ENCODE measurements at places on chromosomes 4 and X.

DNA sequence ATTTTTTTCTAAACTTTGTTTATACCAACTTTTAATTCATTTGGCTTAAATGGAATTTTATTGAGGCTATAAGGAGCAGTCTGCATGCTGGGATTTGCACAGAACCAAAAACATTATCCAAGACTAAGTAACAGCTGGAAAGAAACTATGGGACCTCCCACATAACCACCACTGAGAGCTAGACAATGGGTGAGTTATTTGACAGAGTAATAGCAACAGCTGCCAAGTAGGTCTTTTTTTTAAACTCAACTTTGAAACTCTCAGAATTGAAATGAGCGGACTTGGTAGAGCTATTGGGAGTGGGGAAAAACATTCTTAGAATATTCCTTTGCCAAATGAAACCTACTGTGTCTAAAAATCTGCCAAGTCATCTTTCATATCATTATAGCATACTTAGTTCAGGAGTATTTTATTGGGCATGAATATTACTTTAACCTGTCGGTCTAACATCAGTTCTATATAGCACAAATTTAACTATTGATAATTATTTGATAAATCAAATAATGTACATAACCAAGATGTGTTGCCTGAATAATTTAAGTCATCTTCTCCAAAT, 1428.0 kb downstream of the PCDH7 start:
- DNase-seq: no peak

- DNase-seq: no peak
Measured at GRCh38 chr4:86554646-86555045, 39.5 kb upstream of the PTPN13 start.

- DNase-seq: no peak
Measured at GRCh38 chr4:152382057-152382785, 153.7 kb downstream of the FBXW7 start.

GRCh38 chrX:86910602-86911311, 606.8 kb upstream of the KLHL4 start:
- no peak for DNase-seq

- DNase-seq: no peak
Measured at GRCh38 chrX:46354481-46354880, 190.7 kb downstream of the ZNF674 start.

DNA sequence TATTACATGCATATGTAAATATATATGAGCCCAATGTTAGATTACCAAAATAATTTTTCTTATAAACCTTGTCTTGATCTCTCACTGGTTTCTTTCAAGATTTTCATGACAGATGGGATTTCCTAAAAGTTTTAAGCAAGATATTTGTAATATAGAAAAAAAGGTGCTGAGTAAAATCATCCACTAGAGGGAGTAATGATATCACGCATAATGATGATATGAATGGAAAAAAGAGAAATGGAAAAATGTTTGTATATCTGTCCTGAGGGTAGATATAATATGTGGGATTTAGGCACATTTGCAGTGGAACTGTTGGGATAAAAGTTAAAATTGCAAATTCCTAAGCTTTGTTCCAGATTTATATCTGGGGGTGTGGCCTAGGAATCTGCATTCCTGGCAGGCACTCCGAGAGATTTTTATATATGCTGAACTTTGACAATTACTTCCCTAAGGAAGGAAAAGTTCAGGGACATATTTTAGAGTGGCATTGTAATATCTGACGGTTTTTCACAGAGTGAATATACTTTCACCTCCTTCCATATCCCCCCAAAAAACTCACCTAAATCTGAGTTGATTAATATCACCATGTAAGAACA, 60.5 kb downstream of the TMA16 start:
- DNase-seq: no peak

GRCh38 chrX:114073926-114074325, 510.0 kb upstream of the HTR2C start:
- DNase-seq: no peak

DNA sequence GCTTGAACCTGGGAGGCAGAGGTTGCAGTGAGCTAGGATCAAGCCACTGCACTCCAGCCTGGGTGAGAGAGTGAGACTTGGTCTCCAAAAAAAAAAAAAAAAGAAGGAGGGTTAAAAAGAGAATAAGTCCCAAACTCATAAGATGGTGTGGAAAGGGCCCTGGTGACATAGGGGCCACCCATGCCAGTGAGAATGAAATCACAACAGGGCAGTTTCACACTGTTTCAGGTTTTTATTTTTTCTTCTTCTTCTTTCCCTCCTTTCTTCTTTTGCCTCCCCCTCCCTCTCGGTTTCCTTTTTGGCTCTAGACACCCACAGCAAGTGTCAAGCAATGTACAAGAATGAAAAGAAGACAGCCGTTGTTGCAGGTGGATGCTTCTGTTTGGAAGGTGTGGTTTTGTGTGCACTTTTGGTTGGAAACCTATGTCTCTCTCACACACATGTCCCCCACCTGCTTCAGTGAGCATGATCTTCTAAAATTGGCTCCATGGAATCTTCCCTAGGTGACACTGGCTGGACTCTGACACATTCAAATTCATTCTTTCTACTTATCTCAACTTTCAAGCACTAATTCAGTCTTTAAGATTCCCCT, 14.4 kb upstream of the TLR8 start:
- no peak for DNase-seq

GRCh38 chr4:96521046-96521536, 681.2 kb downstream of the PDHA2 start:
- DNase-seq: no peak

DNA sequence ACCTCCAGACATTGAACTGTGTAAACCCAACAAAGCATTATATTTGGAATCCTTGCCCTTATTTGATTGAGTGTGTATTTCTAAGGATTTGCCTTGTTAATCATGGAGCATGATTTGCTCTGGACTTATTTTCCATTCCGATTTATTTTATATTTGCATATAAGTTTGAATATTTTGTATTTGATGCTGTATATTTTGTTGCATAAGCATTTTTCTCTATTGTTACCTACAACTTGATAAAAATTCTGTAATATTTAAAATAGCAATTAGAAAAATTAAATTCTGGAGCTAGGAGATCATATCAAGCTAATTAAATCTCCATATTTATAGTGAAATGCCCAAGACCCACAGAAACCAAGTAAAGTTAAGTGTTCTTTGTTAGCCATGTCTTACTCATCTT, 47.2 kb downstream of the USO1 start:
- DNase-seq: no peak

DNA sequence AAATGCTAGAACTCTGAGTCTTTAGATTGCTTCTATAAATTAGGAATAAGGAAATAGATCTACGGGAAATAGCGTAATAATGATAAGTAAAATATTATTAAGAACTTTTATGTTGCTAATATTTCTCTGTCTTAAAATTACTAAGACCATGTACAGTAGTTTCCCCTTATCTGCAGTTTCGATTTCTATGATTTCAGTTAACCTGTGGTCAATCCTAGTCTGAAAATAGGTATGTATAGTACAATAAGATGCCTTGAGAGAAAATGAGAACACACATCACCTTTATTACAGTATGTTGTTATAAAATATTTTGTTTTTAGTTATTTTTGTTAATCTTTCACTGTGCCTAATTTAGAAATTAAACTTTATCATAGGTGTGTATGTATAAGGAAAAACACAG, 92.6 kb downstream of the CCSER1 start:
- DNase-seq: no peak

- DNase-seq: no peak
Measured at GRCh38 chr4:153524682-153525081, 58.5 kb downstream of the TMEM131L start.

- DNase-seq: no peak
Measured at GRCh38 chrX:121635141-121635540, 587.7 kb downstream of the GLUD2 start.

GRCh38 chrX:125108921-125109320, 210.8 kb upstream of the TEX13C start:
- DNase-seq: no peak

DNA sequence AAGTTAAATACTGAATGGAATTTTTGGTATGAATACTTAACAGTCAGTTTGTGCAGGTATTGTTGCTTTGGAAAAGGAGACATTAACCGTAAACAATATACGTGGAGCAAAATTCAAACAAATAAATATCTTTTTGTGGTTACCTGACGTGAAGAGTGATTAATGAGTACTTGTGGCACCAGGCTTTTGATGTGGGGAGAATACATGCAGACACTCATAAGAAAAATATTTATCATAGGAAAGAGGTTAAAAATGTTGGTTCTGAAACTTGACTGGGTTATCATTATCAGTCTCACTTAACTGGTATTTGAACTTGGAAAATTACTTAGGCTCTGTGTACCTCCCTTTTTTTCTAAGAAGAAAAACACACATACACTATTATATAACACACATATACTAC, 136.4 kb upstream of the NDST4 start:
- no peak for DNase-seq

- DNase-seq: no peak
Measured at GRCh38 chr4:113434247-113434587, 327.3 kb downstream of the CAMK2D start.

- no peak for DNase-seq
Measured at GRCh38 chrX:53073115-53073586, 9.0 kb upstream of the TSPYL2 start.

GRCh38 chr4:8077181-8078108, 81.2 kb downstream of the ABLIM2 start:
- no peak for DNase-seq

GRCh38 chrX:104335756-104336155, 81.0 kb upstream of the ESX1 start:
- no peak for DNase-seq

DNA sequence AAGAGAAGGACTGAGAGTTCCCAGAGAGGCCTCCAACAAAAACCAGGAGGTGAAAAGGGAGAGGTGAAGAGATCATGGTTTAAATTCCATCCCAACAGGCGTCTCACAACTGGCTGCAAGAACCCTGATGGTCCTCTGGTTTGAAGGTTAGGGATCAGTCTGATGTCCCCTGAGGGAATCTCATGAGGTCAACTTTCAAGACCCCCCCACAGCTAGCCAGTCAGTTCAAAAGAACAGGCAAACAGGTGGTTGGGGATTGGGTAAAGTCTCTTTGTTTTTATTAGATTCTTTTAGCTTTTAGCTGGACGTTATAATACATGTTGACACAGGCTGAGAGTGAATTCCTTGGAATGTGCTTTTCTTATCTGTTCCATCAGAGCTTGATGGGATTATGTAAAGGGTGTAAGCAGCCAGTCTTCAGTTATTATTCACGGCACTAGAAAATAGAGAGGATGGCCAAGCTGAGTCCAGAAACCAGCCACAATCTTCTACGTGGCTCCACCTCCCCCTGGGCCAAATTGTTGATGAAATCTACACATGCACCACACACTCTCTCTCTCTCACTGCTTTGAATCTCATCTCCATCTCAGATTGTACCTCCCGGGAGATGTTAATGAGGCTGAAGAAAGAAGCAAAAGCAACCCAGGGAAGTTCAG, 20.8 kb downstream of the ENPP6 start:
- DNase-seq: peak; percentile 45

- no peak for DNase-seq
Measured at GRCh38 chr4:83238393-83239248, 46.0 kb downstream of the COQ2 start.

DNA sequence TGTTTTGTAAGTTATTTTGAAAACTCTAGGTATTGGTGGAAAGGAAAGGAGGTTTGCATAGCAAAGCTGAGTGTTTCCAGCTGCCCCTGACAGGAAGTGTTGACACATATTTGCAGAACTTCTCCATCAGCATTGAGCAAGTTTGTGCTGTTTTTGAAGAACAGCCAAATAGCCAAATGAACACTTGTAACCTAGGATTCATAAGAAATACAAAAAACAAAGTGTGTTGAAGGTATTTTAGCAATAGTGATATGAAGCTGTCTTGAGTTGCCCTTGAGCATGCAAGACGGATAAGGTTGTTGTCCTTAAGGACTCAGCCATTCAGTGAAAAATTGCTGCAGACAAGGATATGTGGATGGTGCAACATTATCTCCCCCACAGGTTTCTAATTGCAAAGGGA, 68.3 kb upstream of the PGM2 start:
- DNase-seq: no peak

GRCh38 chrX:9130031-9130430, 96.1 kb upstream of the FAM9B start:
- no peak for DNase-seq

DNA sequence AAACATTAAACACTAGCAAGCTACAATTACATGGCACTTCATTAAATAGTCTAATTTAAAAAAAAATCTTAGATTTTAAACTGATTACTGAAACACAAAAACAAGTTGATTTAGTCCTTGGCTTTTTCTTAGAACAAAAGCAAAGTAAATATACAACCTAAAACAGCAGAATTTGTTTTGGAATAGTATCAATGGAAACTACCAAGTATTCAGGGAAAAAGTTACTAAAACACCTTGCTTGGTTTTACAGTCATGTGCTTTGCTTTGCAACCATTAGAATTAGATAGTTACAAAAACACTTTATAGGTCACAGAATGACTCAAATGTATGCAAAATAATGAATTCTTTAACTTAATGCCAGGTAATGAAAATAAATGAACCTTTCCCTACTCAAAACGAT, 105.3 kb downstream of the CNOT6L start:
- no peak for DNase-seq

DNA sequence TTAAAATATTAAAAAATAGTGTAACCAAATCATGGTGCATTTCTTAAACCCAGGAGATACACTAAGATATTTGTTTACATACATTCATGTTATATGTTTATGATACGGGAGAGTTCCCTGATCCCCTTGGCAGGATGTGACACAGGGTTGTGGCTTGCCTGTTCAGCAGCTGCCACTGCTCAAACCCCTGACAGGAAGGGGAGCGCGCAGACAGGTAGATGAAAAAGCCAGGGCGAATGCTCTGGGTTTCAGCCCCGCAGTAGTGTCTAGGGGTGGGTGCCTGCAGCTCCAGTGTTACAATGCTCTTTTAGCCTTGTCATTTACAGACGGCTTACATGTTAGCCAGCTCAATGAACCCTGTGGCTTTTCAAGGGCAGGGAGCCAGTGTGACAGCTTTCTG, 1343.8 kb upstream of the IGFBP7 start:
- DNase-seq: no peak

GRCh38 chr4:56637791-56638190, 43.3 kb downstream of the HOPX start:
- peak; percentile 37 for DNase-seq

GRCh38 chr4:8439914-8440491, 520 bp downstream of the ACOX3 start:
- no peak for DNase-seq

DNA sequence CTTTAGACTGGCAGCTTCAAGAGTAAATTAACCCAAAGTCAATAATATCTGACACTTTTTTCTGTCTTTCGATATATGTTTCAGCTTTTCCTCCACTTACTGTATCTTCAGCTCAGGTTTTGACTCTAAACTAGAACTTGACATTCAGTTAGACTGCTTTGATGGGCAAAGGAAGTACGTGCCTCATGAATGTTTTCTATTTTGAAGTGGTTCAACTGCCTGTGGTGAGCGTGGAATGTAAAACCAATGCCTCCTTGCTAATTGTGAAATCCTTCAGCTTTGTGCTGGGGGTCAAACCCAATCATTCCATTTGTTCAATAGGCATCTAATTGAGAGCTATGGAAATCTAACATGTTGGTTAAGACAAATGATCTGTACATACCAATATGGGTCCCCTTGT, 857.0 kb upstream of the HTR2C start:
- no peak for DNase-seq

GRCh38 chr4:101419336-101420135, 72.2 kb upstream of the PPP3CA start:
- peak; percentile 55 for DNase-seq

- no peak for DNase-seq
Measured at GRCh38 chrX:3763111-3763510, 49.7 kb upstream of the PRKX start.

- DNase-seq: no peak
Measured at GRCh38 chrX:127574829-127575228, 477.4 kb downstream of the ACTRT1 start.

Data from LNCaP clone FGC (cell line).